ENCODE measurements at places on chromosomes 3 and 15. TPM values are rescaled to one million over a fixed set of nuclear protein-coding genes. Genes with fewer than 3 reads are reported as not detected.

TMEM40 gene
- not detected for total RNA-seq

GRCh38 chr3:45191424-45191823 lies 34.7 kb downstream of the TMEM158 start:
- no peak for DNase-seq

CLDN1 gene
- 0.34 TPM for total RNA-seq

- DNase-seq = no peak
Observed at GRCh38 chr3:143427631-143428030, 308.1 kb downstream of the CHST2 start.

DNA sequence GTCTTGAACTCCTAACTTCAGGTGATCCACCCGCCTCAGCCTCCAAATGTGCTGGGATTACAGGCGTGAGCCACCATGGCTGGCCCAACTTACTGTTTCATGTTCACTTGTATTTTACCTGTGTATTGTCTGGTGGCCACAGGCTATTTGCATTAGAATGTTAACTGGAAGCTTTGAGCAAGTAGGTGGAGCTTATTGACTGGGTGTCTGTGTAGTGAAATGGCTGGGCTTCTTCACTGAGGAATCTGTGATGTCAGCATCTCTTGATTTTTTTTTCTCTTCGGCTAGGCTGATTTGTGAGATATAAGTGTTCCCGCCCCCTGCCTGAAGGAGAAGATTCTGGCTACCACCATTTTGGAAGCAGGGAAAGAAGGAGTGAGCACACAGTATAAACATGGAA lies 237.8 kb upstream of the PEX5L start:
- DNase-seq = no peak

DNA sequence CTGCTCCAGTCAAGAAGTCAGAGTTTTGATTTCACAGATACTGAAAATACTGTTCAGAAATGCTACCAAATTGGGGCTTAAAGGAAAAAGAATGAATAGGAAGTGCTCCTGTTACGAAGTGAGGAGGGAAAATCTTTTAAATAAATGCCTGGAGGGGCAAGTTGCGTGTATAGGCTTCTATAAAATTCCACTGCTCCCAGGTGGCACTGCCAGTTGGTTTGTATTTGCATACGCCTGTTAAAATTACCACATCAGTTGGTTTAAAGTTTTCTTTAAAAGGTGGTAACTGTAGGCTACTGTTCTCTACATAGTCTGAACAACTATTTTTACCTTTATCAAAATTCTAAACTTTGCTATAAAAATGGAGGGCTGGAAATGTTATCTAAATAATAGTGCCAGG lies 123.5 kb downstream of the DLG1 start:
- no peak for DNase-seq

- no peak for DNase-seq
Observed at GRCh38 chr3:120552184-120553172, 43.7 kb upstream of the NDUFB4 start.

- DNase-seq = peak; percentile 54
Observed at GRCh38 chr3:78659386-78659987, 1108.3 kb downstream of the ROBO1 start.

DNA sequence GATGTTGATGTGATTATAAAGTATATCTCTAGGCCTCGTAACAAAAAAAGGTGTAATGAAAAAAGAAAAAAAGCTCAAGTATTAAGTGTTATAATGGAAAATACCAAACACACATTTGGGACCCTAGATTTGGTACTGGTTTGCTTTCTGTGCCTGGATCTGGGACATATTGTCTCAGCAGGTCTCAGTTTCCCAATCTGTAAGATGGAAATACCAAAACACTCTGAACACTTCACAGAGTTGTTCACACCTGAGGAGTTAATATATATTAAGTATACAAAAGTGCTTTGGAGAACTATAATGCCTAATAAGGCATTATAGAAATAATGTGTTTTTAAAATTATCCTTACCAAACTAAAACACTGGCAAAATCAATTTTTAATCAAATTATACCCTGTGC lies 60.0 kb downstream of the CLASP2 start:
- DNase-seq = no peak

MKRN3 gene
- total RNA-seq = 26.2 TPM

IL20RB gene
- 4.6 TPM for total RNA-seq

DNA sequence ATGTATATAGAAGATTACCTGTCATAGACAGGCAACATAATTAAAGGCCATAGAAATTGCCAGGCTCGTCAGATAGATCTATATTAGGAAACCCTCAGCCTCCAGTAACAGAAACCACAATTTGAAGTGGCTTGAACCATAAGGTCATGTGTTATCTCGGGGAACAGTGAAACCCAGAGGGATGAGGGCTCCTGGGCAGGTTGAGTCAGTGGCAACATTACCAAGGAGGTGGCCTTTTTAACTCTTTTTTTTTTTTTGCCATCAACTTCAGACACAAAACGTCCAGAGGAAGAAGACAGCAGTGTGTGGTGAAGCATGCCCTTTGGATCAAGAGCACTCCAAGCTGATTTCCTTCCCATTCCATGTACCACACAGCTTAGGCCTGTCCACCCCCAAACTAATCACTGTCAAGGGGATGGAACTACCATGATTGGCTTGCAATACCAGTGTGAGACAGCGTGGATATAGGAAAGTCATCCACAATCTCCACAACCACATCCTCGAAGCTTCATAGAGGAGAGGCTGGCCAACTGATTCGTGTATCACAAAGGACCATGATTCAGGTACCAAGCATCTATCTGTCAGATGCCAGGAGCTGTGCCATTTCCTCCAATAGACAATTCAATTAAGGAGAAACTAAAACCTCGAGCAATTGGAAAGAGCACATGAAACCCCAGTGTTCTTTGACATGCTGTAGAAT lies 999 bp upstream of the KIF7 start:
- no peak for DNase-seq

LZTFL1 gene
- total RNA-seq = 15.3 TPM

WDR76 gene
- 46.3 TPM for total RNA-seq

DNA sequence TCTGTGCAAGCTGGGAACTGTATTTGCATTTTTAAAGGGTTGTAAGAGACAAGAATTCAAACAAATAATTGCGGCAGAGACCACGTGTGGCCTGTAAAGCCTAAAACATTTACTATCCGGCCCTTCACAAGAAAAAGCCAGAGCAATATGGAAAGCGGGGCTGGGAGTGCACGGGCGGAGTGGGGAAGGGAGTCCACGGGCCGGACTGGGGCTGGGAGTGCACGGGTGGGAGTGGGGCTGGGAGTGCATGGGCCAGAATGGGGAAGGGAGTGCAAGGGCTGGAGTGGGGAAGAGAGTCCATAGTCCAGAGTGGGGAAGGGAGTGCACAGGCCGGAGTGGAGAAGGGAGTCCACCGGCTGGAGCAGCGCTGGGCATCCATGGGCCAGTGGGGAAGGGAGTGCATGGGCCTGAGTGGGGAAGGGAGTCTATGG lies 41.2 kb downstream of the KLF15 start:
- no peak for DNase-seq

ZKSCAN7 gene
- total RNA-seq = 0.07 TPM

- DNase-seq = no peak
Observed at GRCh38 chr15:73602446-73602843, 30.7 kb downstream of the NPTN start.

Data from K562 (cell line).